ENCODE measurements at places on chromosomes 3 and 15.

- no peak for DNase-seq
These were observed 10.6 kb downstream of the CEMIP start for GRCh38 chr15:80789796-80790195.

- DNase-seq: no peak
These were observed 101.6 kb downstream of the LRTM1 start for GRCh38 chr3:54826251-54826691.

DNA sequence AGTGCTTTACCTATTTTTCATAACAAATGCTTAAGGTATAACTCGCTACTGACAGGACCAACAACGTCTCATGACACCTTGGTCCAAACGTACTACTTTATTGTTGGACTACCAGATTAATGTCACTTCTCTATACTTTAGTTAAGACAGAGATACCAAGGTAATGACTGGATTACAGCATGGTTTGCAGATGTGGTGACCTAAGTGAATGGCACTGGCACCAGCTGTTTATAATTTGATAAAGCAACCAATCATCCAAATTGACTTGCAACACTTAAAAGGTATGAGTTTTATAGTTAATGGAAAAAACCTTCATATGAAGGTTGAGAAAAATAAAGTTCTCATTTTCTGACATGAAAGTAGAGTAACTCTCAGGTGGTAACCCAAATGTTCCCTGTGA is 209.0 kb downstream of the NEK10 start:
- no peak for DNase-seq

DNA sequence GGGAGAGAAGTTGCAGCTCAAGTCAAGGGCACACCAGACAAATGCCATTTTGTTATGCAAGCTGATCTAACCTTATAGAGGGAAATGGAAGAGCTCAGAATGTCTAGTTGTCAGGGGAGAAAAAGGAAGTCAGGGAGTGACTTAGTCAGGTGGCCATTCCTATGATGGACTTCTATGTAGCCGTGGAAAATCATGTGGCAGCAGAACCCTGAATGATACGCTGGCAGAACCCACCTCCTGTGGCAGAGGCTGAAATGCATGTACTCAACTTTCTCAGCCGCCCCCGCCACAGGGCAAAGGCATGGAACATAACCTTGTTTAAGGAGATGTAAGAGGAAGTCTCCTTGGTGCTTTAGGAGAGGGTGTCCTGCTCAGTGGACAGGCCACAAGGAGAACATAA is 37.7 kb upstream of the PARL start:
- DNase-seq: no peak

DNA sequence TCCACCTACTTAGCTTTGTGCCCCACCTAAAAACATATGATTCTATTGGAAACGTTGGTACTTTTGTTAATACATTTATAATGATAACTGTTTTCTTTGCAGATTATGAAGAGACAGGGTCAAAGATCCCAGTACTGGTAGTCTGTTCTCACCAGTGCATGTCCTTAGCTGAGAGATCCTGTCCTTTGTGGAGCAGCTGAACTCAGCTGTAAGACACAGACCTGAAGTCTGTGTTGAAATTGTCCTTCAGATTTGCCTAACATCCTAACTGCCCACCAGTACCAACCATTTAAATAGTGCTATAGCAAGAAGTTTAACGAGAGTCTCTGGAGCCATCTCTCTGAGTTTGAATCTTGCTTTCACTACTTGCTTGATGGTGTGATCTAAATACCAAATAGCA is 398.7 kb downstream of the FEZF2 start:
- DNase-seq: no peak
